ENCODE measurements at places on chromosomes 4 and X. TPM values are rescaled to one million over a fixed set of nuclear protein-coding genes. Genes with fewer than 3 reads are reported as not detected.

DNA sequence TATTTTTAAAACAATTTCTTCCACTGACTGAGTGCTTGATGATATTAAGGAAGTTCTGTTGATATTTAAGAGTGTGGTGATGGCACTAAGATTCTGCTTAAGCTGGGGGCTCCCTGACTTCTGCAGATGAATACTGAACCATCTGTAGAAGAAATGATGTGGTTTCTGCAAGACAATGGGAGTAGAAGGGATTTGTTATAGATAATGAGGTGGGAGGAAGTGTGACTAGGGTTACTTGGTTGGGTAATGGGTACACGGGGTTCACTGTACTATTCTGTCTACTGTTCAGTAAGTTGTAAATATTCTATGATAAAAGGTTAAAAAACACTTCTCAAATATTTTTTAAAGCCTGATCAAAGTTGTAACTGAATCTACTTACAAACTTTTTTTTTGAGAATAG, 60.9 kb upstream of the TXK start:
- no peak for DNase-seq

Gene SH2D1A
- total RNA-seq: 0.48 TPM

- DNase-seq: no peak
Observed at GRCh38 chr4:123031664-123032063, 109.3 kb upstream of the NUDT6 start.

DNA sequence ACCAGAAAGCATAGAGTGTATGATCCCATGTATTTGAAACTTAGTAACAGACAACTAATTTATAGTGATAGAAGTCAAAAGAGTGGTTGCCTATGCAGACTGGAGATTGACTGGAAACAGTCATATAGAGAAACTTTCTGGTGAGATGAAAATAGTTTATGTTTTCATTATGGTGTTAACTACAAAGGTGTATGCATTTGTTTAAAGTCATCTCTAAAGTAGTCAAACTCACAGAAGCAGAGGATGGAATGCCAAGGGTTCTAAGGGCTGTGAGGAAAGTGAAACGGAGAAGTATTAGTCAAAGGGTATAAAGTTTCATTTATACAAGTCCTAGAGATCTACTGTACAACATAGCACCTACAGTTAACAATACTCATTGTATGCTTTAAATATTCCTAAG, 45.8 kb downstream of the ENOX2 start:
- DNase-seq: no peak

- DNase-seq: no peak
Observed at GRCh38 chr4:13436962-13437361, 47.2 kb downstream of the RAB28 start.

DNA sequence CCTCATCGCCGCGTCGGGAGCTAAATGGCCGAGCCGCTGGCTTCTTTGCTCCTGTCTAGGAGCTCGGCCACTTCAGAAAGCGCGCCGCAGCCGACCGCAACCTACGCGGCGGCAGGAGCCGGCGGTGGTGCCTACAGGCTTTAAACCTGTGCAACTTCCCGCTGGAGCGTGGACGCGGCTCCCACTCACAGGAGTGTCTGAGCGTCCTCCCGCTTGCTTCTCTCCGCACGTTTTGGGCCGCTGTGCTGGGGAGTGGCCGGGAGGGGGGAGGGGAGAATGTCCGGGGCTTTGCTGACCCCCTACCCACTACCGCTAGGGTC, 1.0 kb downstream of the NHSL2 start:
- DNase-seq: no peak

DNA sequence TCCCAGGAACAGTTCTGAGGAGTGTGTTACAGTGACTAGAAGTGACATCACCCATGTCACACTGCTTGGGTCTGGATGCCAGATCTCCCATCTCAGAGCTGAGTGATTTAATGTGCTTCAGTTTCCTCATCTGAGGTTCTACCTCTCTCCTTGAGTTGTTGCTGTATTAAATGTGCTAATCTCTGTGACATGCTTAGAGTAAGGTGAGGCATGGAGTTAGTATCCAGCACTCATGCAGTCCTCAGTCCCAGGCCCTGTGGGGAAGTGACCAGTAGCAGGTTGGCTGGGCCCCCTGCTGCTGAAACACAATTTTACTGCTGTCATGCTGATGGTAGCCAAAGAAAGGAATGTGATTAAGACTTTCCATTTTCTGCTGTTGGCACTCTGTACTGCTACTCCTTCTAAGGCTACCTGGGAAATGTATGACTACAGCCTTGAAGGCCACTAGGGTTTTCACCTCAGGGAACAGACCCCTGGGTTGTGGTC, 639.6 kb downstream of the MID1IP1 start:
- DNase-seq: no peak

DNA sequence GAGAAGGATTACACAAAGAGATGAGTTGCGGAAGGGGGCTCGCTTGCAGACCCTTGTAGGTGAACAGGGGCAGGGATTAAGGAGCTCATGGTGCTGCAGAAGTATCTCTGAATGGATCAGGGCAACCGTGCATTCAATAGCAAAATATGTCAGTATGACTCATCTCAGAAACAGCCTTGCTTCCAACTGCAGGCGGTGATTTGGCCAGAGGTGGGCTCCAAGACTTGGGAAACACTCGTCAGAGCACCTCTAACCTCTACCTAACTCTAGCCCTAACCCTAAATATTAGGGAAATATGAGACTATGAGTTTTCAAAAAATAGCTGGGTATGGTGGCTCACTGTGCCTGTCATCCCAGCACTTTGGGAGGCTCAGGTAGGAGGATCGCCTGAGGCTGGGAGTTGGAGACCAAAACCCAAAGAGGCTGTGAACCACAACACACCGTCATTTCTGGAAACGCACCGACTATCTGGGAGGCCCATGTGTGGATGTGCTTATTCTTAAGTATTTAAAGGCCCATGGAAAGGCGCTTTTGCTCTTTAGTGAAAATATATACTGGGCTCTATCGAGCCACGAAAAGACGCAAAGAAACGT, 102.6 kb downstream of the DHRSX start:
- no peak for DNase-seq

DNA sequence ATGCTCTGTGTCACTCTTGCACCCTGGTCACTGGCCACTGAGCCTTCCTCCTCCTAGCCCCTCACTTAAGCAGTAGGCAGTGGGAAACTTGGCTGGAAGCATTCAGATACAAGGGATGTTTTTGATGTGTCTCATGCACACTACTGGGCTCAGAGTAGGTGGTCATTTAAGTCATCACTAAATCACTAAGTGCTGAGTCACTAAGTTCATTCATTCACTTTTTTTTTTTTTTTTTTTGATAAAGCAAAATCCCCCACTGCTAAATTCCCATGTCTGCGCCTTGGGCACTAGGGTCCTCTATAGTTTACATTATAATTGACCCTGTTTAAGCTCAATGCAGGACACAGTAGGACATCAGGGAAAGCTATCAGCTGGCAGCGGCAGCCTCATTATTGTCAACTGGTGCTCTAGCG, 182.4 kb upstream of the MBNL3 start:
- DNase-seq: no peak

Gene DUSP21
- total RNA-seq: not detected

DNA sequence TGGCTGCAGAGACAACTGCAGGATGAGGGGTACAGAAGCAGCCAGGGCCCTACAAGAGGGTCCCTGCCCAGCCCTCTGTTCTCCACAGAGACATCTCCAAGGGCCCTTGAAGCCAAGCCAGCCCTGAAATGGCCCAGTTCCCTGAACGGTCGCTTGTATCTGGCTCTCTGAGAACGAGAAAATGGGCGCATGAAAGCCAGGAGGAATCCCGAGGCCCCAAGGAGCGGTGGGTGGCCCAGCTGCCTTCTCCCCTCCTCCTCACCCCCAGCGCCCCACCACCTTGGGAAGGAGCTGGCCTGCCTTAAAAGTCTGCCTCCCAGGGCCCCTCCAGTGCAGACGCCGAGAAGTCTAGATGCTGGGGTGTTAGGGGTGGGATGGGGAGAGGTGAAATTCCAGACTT, 5.7 kb downstream of the ZNF185 start:
- DNase-seq: no peak

GRCh38 chr4:188714501-188714900, 575.3 kb downstream of the TRIML1 start:
- DNase-seq: no peak

GRCh38 chr4:134885436-134885835, 683.8 kb upstream of the PABPC4L start:
- DNase-seq: no peak

Gene NFKB1
- total RNA-seq: 61.6 TPM

Gene ADAM29
- total RNA-seq: not detected

- DNase-seq: no peak
Observed at GRCh38 chrX:2684256-2684655, 6.8 kb upstream of the CD99 start.

Gene DSPP
- not detected for total RNA-seq

DNA sequence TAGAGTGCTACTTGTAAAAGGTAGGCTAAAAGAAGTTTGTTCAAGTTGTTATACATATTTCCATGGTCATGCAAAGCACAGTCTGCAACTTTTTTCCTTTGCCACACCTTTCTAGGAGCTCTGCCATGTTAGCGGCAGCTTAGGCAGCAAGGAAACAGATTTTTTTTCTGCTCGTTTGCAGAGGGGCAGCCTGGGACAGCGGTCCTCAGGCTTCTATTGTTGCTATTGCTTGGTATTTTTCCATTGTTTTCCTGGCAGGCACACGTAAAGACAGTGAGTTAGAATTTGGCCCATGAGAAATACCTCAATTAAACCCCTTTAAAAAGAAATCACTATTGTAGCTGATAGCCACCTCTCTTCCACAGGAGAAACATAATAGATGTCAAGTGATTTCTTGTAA, 391.4 kb downstream of the SH2D1A start:
- DNase-seq: no peak

Gene RS1
- total RNA-seq: not detected

DNA sequence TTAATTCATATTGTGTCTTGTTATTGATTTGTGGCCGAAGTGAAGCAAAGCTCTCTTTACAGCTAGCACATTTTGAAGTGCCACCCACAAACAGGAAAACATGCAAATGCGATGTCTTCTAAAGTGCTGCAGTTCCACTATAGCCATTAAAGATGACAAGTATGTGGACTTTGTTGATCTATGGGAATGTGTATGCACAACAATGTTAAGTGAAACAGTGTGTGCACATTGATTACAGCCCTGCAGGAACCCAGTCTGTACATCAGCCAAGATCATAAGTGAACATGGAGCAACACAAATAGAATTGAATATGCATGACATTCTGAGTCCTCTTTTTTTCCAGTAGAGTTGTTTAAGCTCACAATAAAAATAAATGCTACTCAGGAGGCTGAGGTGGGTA, 43.0 kb downstream of the TFDP3 start:
- DNase-seq: no peak

- DNase-seq: no peak
Observed at GRCh38 chr4:99529956-99530355, 19.1 kb downstream of the C4orf17 start.

GRCh38 chr4:165398570-165398969, 19.8 kb downstream of the CPE start:
- no peak for DNase-seq

DNA sequence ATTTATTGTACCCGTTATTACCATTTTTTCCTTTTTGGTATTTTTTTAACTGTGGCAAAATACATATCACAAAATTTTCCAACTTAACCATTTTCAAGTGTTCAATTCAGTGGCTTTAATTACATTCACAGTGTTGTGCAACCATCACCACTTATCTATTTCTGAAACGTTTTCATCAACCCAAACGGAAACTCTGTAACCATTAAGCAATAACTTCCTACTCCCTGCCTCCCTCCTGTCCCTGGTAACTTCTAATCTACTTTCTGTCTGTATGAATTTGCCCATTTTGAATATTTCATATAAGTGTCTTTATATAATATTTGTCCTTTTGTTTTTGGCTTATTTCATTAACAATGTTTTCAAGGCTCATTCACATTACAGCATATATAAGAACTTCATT, 57.4 kb upstream of the MSN start:
- DNase-seq: no peak

Gene SMPX
- not detected for total RNA-seq

Gene GAGE12J
- not detected for total RNA-seq

DNA sequence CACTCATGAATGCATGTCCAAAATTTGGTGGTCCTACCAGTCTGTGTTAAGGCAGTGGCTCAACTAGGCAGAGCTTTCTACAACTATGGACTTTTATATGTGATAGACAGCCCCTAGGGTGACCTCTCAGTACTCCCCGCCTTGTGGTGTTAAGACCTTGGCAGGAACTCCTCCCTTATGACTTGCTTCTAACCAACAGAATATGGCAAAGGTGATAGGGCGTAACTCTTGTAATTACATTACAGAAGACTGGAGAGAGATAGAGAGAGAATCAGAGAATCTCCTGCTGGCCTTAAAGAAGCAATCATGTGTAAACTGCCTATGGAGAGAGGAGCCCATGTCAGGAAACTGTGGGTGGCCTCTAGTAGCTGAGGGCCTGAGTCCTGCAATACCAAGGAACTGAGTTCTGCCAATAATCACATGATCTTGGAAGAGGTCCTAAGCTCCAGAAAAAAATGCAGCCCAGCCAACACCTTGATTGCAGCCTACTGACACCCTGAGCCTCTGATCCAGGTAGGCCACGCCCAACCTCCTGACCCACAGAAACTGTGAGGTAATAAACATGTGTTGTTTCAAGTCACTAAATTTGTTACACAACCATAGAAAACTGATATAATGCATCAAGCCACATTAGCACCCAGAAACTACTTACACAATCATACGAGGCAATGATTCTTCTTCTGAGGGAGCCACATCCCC, 68.9 kb downstream of the INPP4B start:
- peak; percentile 19 for DNase-seq

Gene NXF2
- not detected for total RNA-seq

GRCh38 chr4:11436084-11436483, 7.4 kb upstream of the HS3ST1 start:
- no peak for DNase-seq

Gene CLDN34
- 0.27 TPM for total RNA-seq

Gene FAM133A
- 0.08 TPM for total RNA-seq

Gene ITGB1BP2
- total RNA-seq: 2.5 TPM

- DNase-seq: peak; percentile 15
Observed at GRCh38 chr4:184292877-184293276, 75.2 kb upstream of the ENPP6 start.

GRCh38 chr4:58602731-58603359, 1492.7 kb upstream of the IGFBP7 start:
- no peak for DNase-seq

Gene UGT2A1
- not detected for total RNA-seq

Gene TMPRSS11D
- total RNA-seq: not detected

Gene FGF13
- total RNA-seq: 1.6 TPM

DNA sequence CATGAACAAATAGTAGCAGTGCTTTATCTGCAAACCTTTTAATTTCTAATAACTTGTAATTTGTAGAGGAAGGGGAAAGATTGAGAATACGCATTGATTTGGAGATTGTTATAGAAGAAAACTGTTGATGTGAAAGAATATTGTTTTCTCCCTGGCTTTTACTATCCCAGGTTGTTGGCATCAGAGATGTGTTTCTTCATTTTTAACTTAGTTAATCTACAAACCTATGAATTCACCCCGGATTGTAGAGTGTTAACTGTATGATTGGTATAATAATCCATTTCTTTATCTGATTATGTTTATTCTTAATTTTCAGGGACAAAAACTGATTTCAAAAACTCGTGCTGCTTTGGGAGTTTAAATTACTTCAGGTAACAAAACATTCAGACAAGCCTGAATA, 18.9 kb downstream of the AFP start:
- DNase-seq: no peak

GRCh38 chr4:89788206-89789072, 48.5 kb downstream of the SNCA start:
- DNase-seq: no peak

Gene CPE
- total RNA-seq: 13.8 TPM
